ENCODE measurements at places on chromosomes 2 and 18.
A peak's percentile ranks its signal among the peaks of the same experiment; 100 is the strongest.

DNA sequence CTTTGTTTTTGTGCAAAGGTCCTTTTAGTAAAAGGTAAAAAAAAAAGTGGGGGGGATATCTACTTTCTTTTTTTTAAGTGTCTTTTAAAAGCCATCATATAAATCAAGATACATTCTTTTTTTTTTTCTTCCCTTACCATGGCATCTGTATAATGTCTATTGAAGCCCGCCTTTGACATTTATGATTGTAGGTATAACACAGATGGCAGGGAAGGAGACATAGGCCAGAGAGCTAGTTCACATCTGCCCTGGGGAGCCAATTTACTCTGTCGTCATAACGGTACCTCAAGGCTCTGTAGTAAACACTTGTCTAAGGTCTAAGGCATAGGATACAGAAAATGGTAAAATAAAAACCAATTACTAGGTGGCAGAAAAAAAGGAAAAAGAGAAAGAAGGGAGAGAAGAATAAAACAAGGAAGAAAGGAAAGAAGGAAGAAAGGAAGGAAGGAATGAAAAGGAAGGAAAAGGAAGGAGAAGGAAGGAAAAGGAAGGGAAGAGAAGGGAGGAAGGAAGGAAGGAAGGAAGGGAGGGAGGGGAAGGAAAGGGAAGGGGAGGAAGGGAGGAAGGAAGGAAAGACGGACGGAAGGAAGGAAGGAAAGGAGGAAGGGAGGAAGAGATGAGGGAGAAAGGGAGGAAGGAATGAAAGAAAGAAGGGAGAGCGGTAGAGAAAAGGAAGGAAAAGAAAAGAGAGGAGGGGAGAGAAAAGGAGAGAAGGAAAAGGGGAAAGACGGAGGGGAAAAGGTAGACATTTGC lies 343.5 kb downstream of the RBM43 start:
- no peak for DNase-seq

GRCh38 chr18:3119401-3120341 lies 100.1 kb downstream of the MYOM1 start:
- DNase-seq, result no peak

- no peak for DNase-seq
Observed at GRCh38 chr2:120898496-120898895, 162.8 kb downstream of the GLI2 start.

DNA sequence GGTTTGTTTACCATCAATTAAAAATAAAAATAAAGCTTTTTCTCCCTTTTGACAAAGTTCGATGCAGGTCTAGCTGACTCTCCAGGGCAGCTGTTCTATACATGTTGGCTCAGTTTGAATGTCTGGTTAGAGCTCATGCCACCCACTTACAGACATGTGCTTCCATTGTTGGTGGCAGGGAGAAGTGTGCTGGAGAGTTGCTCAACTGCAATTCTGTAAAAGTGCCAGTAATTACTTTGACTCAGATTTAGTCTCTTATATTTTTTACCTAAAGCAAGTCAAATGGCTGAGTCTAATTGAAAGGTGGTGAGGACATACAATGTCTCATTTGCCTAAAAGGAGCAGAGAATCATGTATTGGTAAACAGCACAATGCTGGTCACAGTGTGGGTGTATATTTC lies 609.1 kb upstream of the SYT4 start:
- no peak for DNase-seq

- no peak for DNase-seq
Observed at GRCh38 chr2:20381457-20381856, 30.8 kb upstream of the PUM2 start.

DNA sequence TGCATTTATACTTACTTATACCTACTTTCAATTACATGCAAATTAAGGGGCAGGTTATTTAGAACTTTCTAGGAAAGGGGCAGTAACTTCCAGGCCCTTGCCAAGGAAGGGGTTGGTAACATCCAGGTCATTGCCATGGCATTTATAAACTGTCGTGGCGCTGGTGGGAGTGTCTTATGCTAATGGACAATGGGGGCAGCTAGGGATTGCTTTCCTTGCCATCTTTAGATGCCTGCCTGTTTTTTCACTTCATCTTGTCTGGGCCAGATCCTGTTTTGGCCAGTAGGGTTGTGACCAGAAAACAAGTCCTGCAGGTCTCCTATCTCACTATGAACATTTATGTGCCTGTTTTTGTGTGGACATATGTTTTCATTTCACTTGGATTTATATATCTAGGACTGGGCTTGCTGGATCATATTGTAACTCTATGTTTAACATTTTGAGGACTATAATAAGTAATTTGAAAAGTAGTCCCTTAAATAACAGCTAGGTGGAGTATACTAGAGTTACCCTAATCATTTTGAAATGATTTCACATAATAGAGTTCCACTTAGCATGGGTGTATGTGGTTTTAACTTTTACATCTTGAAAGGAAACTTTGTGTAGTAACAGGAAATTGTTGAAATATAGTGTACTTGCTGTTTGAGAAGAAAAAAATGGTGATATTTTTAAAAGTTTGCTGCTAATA lies 56.1 kb downstream of the LCLAT1 start:
- no peak for DNase-seq

DNA sequence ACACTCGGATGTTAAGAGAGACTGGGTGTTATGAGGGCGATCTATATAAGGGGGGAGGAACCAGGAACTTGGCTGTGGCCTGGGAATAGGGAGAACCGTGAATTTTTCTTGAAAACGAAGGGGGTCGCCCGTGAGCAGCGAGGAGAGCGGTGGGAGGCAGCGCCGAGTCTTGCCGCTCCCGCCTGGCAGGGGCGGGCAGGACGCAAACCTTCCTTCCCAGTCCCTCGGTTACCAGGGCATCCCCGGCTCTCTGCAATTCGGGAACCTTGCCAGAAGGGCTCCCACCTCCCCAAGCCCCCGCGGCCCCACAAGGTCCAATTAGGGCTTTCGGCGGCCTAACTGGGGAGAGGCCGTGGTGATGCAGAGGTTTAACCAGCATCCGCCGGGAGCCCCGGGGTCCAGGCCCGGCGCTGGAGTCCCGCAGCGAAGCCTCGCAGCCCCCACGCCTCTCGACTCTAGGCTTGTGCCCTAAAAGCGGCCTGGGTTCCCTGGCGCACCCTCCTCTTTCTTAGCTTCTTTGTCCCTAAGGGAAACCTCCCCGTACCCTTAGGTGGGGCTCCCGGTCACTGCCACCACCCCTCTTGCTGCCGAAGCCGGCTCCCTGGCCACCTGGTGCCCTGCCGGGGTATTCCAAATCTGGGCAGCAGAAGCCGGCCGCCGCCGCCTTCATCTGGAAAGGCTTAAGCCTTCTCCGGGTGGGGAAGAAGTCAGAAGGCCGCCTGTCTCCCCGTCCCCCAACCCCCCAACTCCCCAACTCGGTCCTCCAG lies 680 bp upstream of the FHOD3 start:
- DNase-seq, result peak; percentile 68

DNA sequence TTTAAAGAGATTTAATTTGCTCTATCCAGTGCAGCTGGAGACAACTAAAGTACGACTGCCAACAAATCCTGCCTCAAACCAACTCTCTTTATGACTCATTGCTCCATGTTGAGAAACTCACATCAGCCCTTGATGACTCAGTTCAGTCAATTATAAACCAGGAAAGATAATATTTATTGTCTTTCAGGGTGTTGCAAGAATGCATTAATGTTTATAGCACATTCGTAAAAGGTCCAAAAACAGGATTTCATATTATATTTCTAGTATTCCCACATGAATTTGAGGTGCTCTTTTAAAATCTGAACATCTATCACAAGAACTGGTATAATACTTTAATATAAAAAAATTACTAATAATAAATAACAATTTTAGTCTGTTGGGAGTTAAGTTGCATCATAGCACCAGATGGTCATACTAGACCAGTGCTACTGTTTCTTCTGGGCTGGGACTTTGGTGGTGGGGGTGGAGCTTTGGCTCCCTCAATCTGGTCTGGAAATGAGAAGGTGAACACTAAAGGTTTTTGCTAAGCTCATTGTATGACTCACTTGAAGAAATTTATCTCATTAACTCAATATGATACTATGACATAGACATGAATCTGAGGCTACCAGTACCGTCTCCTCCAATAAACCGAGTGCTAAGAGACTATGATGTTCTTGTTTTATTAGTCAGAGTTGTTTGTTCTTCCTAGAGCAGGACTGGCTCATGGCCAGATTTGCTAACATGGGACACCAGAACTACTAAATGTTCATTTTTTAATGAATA lies 26.6 kb upstream of the MAP3K20 start:
- no peak for DNase-seq

DNA sequence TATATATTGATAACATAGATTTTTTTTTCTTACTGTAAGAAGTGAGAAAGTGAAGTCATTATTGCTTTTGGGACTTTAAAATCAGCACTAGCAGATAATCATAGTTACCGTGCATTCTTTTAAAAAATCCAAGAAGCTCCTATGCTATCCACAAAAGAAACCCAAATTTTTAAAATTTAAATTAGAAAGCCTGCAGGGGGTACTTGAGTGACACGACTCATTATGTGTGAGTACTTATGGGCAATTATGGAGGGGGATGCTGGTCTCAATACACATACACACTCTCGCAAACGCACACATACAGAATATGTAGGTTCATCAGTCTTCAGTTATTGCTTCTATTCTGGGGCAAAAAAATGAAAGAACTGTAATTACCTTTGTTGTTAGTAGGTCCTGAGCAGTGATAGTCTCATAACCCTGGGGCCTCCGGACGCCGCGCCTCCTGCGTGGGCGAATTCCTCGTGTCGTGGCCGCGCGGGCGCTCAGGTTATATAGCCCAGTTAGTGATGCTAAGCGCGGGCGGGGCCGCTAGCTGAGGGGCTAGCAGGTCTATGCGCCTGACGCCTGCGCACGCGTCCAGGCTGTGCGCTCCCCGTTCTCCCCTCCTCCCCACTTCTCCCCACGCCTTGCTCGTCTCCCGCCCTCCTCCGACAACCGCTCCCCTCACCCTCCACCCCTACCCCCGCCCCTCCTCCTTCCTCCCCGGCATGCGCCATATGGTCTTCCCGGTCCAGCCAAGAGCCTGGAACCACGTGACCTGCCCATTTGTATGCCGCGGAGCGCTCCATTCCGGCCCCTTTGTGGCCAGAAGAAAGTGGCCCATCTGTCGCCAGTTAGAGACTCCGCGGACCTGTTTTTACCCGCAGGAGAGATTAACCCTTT lies at the start of gene NEUROD1:
NEUROD1 (minus strand) TSS at position 463 of the 882 bp plus-strand sequence. CDS start 1,657 bp downstream, outside the sequence.
- DNase-seq, result no peak

GRCh38 chr2:47774567-47774966 lies 8.4 kb upstream of the MSH6 start:
- no peak for DNase-seq

DNA sequence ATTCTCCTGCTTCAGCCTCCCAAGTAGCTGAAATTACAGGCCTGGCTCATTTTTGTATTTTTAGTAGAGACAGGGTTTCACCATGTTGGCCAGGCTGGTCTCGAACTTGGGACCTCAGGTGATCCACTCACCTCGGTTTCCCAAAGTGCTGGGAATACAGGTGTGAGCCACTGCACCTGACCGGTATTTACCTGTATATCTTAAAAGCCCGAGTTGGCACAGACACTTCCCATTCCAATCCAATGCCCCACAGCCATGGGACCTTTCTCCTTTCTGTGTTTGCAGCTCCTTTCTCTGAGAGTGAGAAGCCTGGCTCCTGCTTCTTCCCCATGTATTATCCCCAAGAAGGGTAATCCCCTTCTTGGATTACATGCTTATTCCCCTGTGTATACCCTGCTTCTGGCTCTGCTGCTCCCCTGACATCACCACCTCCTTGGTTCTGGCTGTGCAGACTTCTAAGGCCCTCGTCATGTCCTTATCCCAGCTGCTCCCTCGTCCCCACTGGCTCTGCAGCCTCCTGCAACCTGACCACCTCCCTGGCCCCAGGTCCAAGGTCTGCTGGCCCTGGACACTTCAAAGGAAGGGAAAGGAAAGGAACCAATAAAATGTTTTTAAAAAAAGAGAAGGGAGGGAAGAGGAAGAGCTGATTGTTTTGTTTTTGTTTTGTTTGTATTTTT lies 52.8 kb downstream of the INPP5D start:
- DNase-seq, result no peak

GRCh38 chr2:176560296-176560695 lies 291.1 kb downstream of the MTX2 start:
- no peak for DNase-seq

- no peak for DNase-seq
Observed at GRCh38 chr2:70696142-70696541, 71.9 kb downstream of the ADD2 start.

DNA sequence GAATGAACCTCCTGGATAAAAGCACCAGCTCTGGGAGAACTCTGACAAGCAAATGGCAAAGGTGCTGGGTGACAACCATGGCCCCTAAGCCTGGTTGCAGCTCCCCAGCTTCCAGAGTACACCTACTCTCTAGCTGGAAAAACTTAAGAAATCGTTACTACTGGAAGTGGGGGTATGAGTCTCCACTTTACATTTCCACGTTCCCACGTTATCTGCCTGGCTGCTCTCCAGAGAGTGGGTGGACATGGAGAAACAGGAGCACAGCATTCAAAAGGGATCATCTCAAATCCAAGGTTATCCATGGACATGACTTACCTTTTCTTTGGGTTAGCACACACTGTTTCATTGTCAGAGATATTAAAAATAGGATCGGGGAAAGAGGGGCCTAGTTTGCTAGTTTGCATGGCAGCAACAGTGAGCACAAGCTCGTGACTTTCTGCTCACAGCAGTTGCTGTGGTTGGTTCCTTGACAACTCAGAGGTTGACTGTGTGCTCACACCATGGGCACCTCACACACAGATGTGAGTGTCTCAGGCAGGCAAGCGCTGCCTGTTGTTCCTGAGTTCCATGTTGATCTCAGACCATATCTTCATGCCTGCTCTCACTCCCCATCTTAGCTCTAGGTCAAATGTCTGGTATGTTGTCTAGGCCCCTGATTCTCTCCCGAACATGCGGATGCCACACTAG lies 32.5 kb downstream of the PTPN18 start:
- no peak for DNase-seq

Measured in activated CD8-positive, alpha-beta memory T cell treated with anti-CD3 and anti-CD28 coated beads for 24 hours (primary cell).